Epithelial cell of umbilical artery (primary cell): ENCODE measurements at places on chromosomes 2 and 18. TPM values are rescaled to one million over a fixed set of nuclear protein-coding genes. Genes with fewer than 3 reads are reported as not detected.

NT5DC4 gene
- not detected in 2 replicates for total RNA-seq

TIMM21 gene
- 23.9 and 29.2 TPM in 2 replicates for total RNA-seq

SGPP2 gene
- total RNA-seq, result not detected in 2 replicates

MYO5B gene
- total RNA-seq, result under 0.01 and 1.1 TPM in 2 replicates

MZT2B gene
- 102 and 233 TPM in 2 replicates for total RNA-seq

ASB18 gene
- not detected in 2 replicates for total RNA-seq

RAPGEF4 gene
- 10.4 and 15.0 TPM in 2 replicates for total RNA-seq
